ENCODE measurements at places on chromosomes 3 and 15.

DNA sequence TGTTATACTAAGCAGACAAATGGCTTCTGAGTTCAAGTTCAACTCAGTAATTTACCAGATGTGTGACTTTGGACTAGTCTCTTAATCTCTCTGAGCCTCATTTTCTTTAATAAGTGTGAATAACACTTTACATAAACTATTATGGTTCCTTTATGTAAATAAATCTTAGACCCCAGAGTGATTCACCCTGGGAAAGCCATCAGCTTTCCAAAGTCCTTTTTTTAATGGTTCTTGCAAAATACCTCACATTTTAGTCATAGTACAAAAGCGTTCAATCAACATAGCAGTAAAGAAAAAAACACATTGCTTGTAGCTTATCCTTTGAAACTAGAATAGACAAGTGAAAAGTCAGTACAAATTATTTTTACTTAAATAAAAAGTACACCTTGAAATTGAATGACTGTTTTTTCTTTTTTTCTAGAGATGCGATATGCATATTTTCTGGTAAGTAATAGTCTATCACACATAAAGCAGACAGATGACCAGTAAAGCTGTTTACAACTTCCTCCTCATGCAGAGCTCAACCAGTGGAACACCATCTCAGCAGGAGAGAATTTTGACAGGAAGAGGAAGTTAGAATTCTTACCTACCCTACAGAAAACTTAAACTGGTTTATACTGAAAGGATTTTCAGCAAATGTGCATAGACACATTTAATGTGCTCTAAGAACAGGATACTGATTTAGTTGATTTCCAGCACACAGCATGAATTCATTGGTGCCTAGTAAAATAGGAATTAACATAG lies 123.0 kb upstream of the AGBL1 start:
- no peak for DNase-seq

DNA sequence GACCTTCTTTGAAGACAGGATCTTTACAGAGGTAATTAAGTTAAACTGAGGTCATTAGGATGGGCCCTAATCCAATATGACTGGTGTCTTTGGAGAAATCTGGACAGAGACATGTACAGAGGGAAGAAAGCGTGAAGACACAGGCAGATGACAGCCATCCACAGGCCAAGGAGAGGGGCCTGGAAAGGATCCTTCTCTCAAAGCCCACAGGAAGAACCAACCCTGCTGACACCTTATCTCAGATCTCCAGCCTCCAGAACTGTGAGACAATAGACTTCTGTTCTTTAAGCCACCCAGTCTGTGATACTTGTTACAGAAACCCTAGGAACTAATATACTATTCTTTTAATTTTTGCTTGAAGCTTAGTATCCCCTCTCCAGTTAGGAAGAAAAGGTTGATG lies 74.2 kb downstream of the WDR76 start:
- DNase-seq, result no peak

DNA sequence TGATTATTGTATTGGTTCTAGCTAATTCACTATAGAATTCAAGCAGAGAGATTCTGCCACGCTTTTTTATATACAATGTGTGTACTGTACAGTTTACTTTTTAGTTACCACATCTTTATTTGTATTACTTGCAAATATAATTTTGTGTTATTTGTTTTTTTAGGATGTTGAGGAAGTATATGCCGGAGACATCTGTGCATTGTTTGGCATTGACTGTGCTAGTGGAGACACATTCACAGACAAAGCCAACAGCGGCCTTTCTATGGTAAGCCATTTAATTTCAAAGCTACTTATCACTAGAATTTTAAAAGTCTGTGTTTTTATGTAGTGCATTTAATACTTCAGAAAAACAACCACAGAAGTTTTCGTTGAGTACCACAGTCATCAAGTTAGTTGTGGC lies 11.7 kb downstream of the LXN start:
- DNase-seq, result no peak

GRCh38 chr3:47503033-47503432 lies 10.5 kb downstream of the ELP6 start:
- no peak for DNase-seq

- no peak for DNase-seq
Measured at GRCh38 chr15:41499109-41499851, 5.6 kb downstream of the ITPKA start.

DNA sequence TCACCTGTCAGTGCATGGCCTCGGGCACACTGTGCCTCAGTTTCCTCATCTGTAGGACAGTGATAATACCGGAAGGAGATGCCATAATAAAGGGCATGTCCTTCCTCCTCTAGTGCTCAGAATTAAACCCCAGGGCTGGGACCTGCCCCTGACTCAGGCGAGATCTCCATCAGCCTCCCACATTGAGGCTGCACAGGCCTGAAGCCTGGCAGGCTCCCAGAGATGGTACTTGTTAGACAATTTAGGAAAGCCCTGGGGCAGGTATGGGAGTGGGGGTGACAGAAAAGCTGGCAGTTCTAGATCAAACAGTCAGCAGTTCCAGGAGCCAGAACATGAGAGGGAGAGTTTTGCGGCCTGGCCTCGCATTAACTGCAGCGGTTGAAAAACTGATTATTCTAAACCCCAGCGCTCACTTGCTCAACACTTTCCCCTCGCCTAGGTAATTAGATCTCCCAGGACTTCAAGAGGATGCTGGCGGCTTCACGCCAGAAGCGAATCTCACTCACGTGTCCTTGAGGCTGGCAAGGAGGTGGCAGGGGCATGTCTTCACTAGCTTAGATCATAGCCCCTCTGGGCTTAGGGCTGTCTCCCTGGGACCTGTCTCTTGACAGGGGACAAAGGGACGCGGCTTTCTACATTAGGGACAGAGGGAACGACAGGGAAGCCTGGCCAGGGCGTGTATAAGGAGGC lies 73.1 kb downstream of the ATP2B2 start:
- DNase-seq, result no peak

DNA sequence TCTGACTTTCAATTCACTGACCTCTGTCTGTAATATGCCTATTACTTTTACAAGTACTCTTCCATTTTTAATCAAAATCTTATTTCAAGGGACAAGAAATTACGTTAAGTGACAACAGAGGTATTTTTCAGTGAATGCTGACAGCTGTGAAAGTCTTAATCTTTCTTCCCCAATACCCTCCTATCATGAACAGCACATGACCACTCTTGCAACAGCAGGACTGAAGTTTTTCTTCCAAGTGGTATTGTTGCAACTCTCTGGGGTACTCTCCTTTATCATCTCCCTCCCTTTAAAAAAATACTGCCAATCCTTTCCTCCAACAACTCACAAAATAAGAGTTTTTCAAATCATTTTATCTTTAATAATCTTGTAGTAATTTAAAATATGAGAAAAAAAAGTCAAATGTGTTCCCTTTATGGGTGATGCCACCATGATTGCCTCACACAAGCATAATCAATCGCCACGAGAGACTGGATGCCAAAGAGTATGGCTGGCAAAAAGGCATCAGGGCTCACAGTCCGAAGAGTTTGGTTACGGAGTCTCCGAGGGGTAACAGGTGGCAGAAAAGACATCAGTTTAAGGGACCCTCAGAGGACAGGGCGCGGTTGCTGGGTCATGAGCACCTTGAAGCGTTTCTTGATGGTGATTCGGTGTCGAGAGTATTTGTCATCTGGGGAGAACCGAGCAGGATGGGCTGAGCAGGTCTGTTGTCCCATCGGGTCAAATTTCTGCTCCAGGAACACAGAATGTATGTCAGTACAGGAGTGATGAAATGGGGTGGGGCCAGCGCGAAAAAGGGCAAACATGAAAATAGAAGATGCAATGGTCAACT lies 1.3 kb downstream of the NOP10 start:
- DNase-seq, result no peak

GRCh38 chr3:193662757-193663322 lies 69.8 kb downstream of the OPA1 start:
- DNase-seq, result no peak

DNA sequence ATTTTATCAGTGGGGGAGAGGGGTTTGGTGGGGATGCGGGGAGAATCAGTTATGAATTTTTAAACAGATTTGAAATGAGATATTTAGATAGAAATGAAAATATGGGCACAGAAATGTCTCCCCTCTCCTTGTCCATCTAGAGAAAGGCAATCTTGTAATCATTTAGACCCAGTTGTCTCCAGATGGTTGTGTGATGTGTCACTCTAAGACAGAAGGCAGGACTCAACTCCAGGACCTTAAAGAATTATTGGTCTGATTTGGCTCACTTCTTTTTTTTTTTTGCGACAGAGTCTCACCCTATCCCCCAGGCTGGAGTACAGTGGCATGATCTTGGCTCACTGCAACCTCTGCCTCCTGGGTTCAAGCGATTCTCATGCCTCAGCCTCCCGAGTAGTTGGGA lies 77.2 kb downstream of the EOMES start:
- no peak for DNase-seq

GRCh38 chr3:110895054-110895453 lies 176.6 kb upstream of the NECTIN3 start:
- no peak for DNase-seq

GRCh38 chr3:12227833-12228232 lies 61.0 kb upstream of the PPARG start:
- DNase-seq, result no peak

GRCh38 chr15:85362436-85363081 lies 17.8 kb upstream of the AKAP13 start:
- no peak for DNase-seq

DNA sequence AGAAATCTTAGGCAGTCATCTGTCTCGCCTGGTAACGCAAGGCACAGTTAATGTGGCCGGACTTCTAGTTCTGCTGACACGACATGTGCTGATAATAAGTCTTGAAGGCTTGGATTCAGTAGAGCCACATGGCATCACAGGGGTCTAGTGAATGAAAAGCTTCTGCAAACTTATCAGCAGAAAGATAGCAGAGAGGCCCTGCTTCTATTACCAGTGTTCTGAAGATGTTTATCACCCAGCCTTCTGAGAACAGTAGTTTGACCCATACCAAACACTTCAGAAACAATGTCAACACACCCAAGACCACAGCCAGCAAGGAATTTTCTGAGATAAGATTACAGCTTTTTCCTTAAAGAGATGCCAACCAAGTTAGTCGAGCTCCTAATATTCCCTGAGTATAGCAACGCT lies 102.7 kb upstream of the UMPS start:
- no peak for DNase-seq

DNA sequence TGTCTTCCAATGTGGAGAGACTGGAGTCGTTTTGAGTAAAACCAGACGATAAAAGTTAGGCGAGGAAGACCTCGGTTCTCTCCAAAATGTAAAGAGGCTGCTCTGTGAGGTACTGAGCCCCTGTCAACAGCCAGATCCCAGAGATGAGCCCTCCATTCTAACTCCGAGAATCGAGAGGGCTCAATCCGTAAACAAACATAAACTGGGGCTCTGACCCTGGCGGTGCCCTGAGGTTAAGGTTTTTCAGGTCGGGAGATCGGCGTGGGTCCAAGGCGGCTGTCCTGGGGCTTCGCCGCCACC lies 417 bp downstream of the TBCCD1 start:
- DNase-seq, result no peak

DNA sequence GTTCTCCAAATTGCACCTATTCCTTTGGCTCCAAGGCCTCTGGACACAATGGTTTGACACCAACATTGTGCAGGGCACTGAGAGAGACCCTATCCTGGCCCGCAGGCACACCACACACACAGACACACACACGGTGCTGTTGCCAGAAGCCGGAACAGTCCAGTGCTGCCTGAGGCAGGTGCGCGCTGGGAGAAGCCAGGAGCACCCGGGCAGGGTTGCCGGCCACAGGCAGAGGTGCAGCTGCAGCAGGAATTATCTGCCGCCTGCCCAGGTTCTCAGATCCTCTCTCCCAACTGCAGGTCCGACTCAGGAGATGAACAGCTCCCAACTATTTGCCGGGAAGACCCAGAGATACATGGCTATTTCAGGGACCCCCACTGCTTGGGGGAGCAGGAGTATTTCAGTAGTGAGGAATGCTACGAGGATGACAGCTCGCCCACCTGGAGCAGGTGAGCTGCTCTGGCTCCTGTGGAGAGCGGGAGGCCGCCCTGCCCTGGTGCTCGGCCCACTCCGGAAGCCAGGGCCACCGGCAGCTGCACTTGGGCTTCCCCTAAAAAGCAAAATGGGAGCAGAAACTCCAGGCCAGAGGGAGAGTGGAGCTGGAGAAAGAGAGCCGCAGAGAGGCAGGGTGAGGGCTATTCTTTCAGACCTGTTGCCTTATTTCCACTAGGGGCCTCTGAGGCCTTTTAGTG lies 42.9 kb downstream of the CHDH start:
- DNase-seq, result no peak

DNA sequence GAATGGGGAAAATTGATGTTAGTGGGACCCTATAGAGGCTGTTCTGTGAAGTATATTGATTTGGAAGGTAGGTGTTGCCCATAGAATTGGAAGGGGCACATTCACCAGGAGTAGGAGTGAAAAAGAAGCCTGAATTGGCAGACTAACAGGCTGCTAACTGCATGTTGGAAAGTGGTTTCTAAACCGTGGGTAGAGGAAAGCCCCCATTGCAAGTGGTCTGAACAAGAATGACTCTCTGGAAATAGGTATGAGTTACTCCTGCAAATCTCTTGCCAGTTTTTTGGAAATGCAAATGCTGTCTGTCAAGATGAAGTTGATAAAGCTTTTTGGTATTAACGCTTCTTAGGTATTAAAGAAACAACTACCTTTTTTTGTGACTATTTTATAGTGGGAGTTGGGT lies 3.5 kb downstream of the UBE2E1 start:
- no peak for DNase-seq

DNA sequence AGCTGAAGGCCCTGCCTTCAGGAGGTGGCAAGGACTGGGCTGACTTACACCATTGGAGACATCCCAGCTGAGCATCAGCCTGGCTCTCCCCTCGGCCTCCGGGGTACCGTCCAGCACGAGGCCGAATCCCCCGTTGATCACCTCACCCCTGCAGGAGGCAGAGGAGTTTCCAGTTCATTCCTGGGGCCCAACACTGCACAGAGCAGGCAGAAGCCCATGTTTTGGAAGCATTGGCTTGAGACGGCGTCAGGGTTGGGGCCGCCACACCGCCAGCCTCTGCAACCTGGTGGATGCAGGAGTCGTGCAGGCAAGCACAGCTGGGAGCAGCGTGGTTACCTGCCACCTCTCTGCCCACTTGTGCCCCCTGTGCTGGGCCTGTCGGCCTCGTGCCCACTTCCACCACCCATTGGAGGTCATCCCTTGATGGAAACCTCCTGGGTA lies 7.7 kb upstream of the ZXDC start:
- no peak for DNase-seq

- peak; percentile 51 for DNase-seq
Measured at GRCh38 chr15:92883163-92883875, 16.8 kb upstream of the CHD2 start.

DNA sequence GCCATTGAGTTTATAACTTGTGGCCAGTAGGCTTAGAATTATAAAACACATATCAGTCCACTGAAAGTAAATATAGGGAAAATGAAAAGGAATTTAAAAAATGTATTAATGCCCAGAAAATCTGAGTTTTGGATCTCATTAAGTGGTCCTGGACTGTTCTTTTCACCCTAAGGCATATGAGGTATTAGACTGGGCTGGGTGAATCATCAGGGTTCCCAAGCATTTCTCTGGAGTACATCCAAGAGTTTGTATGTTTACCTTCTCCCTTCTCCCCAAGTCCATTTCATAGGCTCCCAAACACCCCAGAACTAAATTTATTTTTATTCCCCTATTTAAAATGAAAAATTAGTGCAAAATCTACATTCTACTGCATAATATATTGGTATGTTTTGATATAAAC lies 31.9 kb upstream of the SPTSSB start:
- DNase-seq, result no peak

Measured in activated CD8-positive, alpha-beta T cell treated with anti-CD3 and anti-CD28 coated beads, Interleukin-2, amount 10 ng/mL, durations not matched to agents 7 days and 5 days (primary cell).